ENCODE measurements at places on chromosomes 6 and 20. TPM values are rescaled to one million over a fixed set of nuclear protein-coding genes. Genes with fewer than 3 reads are reported as not detected.

DNA sequence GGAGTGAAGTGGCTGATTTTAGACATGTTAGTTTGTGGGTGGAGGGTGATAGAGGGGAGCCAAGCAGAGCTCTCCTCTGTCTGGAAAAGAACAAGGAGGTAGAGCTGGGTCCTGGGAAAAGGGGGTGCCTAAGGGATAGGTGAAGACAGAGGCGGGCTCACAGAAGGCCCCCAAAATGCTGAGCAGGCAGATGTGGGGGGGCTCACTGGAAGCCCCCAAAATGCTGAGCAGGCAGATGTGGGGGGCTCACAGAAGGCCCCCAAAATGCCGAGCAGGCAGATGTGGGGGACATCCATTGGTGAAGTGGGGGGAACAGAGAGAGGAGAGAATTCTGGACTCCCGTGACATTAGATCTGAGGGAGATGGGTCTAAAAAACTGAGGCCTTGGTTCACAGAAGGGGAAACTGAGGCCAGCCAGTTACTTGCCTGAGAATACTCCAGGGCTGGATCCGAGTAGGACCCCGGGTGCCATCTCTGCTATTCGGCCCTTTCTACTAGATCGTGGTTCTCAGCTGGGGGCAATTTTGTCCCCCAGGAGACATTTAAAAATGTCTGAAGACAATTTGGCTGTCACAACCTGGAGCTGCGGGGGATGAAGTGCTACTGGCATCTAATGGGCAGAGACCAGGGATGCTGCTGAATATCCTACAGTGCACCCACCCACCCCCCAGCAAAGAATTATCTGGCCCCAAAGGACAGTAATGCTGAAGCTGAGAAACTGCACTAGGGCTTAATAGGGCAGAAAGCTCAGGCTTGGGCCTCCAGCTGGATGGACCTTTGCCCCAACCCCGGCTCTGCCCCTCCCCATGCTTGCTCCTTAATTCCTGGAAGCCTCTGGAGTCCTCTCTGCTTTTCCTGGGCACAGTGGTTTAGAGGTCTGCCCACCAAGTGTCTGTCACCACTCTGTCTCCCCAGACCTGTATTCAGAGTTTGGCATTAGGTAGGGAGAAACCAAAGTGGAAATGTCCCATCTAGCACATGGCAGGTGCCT, 2.1 kb downstream of the LPIN3 start:
- no peak for DNase-seq

- peak; percentile 71 for DNase-seq
These were observed 18.9 kb downstream of the NPEPL1 start for GRCh38 chr20:58711266-58712051.

GRCh38 chr6:164130151-164130550, 715.6 kb downstream of the QKI start:
- DNase-seq: no peak

GRCh38 chr20:64144144-64144912, 19.9 kb upstream of the MYT1 start:
- DNase-seq: no peak

The TINAG gene
- not detected for total RNA-seq

DNA sequence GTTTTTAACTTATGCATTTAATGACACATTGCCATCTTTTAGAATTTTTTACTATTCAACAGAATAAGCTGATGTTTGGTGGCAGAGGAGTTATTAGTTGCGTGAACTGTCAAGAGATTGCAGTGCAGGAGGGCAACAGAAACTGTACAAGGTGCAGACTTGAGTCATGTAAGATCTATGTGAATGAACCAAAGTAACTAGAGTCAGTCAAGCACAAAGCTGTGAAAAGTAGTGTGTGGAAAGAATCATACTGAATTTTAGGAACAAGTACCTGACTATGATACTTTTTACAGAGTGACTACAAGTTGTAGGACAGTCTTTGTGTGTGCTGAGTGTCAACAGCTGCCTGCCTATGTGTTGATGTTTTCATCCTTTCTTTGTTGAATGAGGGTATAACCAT, 2.7 kb upstream of the C6orf163 start:
- DNase-seq: no peak

GRCh38 chr6:98644063-98644462, 190.3 kb upstream of the POU3F2 start:
- no peak for DNase-seq

- no peak for DNase-seq
These were observed 16.8 kb upstream of the CDH22 start for GRCh38 chr20:46324960-46325703.

The PRL gene
- 0.58 TPM for total RNA-seq

The PPP1R14C gene
- total RNA-seq: 0.26 TPM

The FKBP1A gene
- total RNA-seq: 384 TPM

The GTSF1L gene
- not detected for total RNA-seq

The BTN1A1 gene
- total RNA-seq: not detected

DNA sequence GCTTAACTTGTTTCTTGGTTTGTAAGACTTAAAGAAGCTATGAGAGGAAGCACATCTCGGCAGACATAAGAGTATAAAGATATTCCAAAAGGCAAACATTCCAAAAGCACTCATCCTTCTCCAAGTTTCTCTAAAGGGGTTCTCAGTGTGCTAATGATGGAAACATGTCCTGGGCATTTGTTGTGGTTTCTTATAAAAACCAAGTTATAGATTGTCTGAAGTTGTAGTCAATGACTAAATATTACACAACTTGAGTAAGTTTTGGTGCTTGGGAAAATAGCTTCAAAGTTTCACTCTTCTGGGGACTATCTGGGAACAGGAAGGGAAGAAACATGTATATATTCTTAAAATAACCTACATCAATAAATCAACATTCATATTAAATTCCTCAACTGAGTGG, 128.3 kb upstream of the TBX18 start:
- no peak for DNase-seq

- no peak for DNase-seq
These were observed 46.4 kb downstream of the TINAG start for GRCh38 chr6:54354608-54355007.

- no peak for DNase-seq
These were observed 72.9 kb downstream of the FYN start for GRCh38 chr6:111800259-111800765.

The CHMP4B gene
- total RNA-seq: 85.2 TPM

GRCh38 chr20:22343612-22344011, 240.8 kb downstream of the FOXA2 start:
- DNase-seq: no peak

GRCh38 chr6:7786214-7786661, 60.3 kb downstream of the BMP6 start:
- DNase-seq: no peak

GRCh38 chr20:1060985-1061384, 57.4 kb upstream of the PSMF1 start:
- no peak for DNase-seq

GRCh38 chr6:131924881-131925474, 26.2 kb downstream of the CCN2 start:
- no peak for DNase-seq

GRCh38 chr20:25548613-25549086, 36.7 kb downstream of the NINL start:
- DNase-seq: no peak

DNA sequence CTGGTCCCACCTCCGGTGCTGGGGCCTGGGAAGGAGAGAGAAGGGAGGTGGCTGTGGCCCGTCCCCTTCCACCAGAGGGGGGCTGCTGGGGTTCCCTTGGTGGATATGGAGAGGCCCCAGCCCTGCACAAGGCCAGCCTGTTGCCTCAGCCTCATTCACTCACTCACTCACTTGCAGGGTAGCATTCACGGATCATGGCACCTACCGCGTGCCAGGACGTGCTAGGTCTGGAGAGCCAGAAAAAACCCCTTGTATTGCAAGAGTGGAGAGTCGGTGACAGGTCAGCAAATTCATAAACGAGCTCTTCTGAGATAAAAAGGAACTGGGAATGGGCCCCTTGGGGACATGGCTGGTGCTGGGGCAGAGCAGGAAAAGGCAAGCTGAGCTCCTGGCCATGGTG, 6.4 kb upstream of the ZBTB46 start:
- no peak for DNase-seq

DNA sequence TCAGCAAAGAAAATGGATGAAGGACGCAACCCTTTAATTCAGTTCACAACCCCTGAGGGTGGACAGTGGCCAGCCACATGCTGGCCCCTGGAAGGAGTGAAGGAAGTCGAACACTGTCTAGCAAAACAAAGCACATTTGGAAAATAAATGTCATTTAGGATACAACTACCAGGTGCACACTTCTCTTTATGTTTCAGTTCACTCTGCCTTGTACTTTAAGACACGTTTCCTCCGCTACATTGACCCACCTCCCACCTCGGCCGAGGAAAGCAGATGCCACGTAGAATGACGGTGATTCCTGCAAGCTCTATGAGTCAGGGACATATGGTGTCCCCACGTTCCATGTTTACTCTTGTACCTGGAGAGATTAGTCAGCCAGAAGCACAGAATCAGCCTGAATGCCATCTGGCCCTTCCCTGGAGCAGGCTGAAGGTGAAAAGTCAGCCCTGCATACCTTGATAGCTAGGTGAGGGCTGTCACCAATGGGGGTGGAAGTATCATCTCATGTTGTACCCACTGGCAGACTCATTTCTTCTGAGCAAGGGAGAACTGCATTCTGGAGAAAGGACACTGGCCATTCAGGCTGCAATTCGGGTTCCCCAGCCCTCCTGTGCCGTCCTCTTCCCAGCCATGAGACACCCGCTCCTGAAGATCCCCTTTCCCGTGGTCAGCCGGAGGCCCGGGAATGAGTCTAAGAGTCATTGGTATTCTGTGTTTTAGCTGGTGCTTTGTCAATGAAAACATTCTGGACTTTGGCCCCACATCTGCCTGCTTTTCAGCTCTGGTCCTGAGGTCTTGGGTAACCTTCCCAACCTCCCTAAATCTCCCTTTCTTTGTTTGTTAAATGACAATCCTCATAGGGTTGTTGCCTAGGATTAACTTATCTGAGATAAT, 60.6 kb downstream of the FOXA2 start:
- DNase-seq: no peak

DNA sequence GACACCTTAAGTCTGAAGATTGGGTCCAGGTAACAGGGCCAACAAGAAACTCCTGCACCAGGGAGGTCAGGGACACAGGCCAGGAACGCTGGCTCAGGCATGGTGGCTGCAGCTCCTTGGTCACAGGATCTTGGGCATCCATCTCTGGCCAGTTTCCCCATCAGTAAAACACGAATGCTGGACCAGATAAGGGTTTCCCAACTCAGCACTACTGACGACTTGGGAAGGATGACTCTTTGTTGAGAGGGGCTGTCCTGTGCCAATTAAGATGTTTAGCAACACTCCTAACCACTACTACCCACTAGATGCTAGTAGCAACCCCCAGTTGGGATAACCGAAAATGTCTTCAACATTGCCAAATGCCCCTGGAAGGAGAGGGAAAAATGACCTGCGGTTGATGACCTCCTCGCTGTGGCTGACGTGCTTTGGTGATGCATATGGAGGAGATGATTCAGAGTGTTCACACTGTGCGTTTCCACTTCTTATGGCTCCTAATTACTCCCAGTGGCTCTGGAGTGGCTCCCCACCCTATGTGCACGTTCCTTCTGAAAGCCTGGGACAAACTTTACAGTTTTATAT, 261.9 kb downstream of the CDH26 start:
- no peak for DNase-seq

DNA sequence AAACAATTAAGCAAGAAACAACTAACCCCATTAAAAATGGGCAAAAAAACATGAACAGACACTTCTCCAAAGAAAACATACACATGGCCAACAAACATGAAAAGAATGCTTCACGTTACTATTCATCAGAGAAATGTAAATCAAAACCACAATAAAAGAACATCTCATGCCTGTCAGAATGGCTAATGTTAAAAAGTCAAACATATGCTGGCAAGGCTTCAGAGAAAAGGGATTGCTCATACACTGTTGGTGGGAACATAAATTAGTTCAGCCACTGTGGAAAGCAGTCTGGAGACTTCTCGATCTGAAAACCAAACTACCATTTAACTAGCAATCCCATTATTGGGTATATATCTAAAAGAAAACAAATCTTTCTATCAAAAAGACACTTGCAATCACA, 217.5 kb downstream of the TINAG start:
- no peak for DNase-seq

DNA sequence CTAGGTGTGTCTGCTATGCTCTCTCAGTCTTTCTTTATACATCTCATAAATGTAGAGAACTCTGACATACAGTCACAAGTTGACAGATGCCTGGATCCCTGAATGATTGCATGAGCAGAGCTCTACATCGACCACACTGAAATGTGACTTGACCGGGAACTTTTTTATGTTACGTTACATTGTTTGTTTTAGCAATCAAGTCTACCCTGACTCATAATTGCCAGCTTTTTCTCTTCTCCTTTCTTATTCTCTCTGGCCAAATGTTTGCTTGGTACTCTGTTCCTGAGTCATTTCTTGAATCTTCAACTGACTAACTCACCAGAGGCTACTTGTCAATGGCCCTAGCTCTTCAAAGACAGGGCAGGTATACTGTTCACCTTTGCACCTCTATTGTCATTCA, 213.6 kb upstream of the DTNBP1 start:
- no peak for DNase-seq

The DDO gene
- total RNA-seq: 3.2 TPM

DNA sequence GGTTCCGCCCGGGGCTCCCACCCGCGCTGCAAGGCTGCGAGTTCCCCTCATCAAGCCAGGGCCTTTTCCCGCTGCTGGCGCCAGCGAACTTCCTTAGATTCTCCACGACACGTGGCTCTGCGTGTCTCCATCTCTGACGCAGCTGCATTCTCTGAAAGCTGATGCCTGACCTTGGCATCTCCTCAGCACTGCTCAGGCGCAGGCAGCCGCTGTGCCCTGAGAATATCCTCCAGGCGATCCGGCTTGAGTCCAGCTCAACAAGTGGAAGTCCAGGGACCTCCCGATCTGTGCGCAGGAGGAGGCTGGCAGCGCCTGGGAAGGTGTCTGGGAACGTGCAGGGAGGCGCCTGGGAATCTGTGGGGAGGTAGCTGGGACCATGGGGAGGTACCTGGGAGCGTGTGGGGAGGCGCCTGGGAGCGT, 171.2 kb upstream of the THBS2 start:
- no peak for DNase-seq

The ECT2L gene
- not detected for total RNA-seq

The HMGCLL1 gene
- 0.29 TPM for total RNA-seq

- DNase-seq: no peak
These were observed 56.9 kb upstream of the MBOAT1 start for GRCh38 chr6:20269181-20269580.

The TPD52L1 gene
- 24.6 TPM for total RNA-seq

GRCh38 chr20:62062661-62063314, 2.9 kb downstream of the TAF4 start:
- no peak for DNase-seq

The ELOVL4 gene
- 0.58 TPM for total RNA-seq

DNA sequence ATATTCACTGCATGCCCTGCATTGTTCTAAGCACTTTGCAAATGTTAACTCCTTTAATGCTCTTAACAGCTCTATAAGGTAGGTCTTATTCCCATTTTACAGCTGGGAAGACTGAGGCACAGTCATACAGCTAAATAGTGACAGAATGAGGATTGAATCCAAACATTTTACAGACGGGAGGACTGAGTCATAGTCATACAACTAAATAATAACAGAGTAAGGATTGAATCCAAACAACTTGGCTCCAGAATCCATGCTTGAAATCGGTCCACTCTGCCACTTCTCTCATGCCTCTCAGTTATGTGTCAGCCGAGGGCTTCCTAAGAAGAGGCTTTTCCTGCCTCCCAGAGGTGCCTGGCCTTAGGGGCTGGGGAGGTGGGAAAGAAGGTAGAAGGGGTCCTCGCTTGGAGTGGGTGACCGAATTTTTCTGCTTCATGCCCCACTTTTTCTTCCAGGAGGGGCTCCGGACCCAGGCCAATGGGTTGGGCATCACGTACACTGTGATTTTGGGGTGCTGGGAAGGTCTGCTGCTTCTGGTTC, 137.4 kb upstream of the RNF24 start:
- DNase-seq: peak; percentile 24

The UST gene
- total RNA-seq: 5.2 TPM

The BNIP5 gene
- not detected for total RNA-seq
